ENCODE measurements at places on chromosomes 12 and 14.

DNA sequence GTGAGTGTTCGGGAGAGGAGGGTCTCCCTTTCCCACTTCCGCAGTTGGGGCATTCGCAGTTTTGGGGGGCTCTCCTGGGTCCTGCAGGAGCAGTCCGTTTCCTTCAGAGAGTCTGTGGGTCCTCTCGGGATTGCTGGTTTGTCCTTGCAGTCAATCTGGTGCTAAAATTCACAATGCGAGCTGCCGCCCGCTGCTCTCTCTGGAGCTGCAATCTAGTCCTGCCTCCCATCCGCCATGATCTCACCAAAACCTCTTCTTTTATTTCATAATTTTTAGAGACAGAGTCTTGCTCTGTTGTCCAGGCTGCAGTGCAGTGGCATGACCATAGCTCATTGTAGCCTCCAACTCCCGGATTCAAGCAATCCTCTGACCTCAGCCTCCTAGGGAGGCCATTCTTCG lies 22.5 kb downstream of the RNFT2 start:
- DNase-seq, result no peak

- no peak for DNase-seq
Measured at GRCh38 chr14:105878125-105878524, 351.7 kb downstream of the TMEM121 start.

- no peak for DNase-seq
Measured at GRCh38 chr12:122721057-122721545, 4.5 kb upstream of the HCAR3 start.

GRCh38 chr12:7460375-7461259 lies 16.7 kb upstream of the CD163L1 start:
- peak; percentile 70 for DNase-seq

DNA sequence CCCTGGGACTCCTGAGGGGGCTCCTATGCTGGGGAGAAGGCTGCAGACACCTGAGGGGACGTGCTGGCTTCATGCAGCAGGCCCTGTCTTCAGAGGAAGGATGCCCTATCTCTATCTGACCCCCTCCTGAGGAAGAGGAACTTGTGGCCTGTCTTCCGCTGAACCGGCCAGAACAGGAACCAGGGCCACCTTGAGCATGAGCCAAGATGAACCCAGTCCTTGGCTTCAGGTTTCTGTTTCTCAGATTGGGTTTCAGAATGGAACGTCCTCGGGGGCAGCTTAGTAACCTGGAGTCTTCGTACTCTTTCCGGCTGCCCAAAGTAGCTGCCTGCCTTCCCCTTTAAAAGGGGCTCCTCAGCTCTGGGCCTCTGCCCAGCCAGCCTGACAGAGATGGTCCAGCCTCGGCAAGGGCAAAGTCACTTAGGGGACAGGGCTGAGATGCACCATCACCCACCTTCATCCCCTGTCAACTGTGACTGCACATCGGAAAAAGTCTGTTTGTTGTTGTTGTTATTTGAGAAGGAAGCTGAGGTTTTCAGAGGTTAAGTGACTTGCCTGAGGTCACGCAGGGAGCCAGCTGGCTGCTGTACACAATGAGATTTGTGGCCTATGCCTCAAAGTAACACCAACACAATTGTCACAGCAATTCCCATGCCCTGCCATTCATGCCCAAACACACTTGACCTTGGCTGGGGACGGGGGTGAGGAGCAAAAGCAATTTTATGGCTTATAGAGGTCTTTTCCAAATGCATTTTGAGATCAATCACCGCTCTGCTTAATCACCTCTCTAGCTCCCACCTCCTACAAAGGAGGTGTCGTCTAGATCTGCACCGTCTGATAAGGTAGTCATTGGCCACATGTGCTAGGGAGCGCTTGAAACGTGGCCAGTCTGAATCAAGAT lies 13.4 kb downstream of the ASB2 start:
- peak; percentile 63 for DNase-seq

All from suppressor macrophage treated with lipopolysaccharide for 4 hours (primary cell).